ENCODE measurements at places on chromosomes 16 and 17.

GRCh38 chr17:2903193-2903974 lies 107.1 kb downstream of the RAP1GAP2 start:
- no peak for DNase-seq

GRCh38 chr17:39169101-39169500 lies 3.1 kb upstream of the ARL5C start:
- DNase-seq: no peak

DNA sequence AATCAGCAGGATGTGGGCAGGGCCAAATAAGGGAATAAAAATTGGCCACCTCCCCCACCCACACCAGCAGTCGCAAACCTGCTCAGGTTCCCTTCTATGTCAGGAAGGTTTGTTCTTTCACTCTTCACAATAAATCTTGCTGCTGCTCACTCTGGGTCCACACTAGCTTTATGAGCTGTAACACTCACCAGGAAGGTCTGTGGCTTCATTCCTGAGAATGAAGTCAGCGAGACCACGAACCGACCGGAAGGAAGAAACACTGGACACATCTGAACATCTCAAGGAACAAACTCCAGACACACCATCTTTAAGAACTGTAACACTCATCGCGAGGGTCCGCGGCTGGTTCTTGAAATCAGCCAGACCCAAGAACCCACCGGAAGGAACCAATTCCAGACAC lies 115.5 kb upstream of the TBX2 start:
- DNase-seq: no peak

DNA sequence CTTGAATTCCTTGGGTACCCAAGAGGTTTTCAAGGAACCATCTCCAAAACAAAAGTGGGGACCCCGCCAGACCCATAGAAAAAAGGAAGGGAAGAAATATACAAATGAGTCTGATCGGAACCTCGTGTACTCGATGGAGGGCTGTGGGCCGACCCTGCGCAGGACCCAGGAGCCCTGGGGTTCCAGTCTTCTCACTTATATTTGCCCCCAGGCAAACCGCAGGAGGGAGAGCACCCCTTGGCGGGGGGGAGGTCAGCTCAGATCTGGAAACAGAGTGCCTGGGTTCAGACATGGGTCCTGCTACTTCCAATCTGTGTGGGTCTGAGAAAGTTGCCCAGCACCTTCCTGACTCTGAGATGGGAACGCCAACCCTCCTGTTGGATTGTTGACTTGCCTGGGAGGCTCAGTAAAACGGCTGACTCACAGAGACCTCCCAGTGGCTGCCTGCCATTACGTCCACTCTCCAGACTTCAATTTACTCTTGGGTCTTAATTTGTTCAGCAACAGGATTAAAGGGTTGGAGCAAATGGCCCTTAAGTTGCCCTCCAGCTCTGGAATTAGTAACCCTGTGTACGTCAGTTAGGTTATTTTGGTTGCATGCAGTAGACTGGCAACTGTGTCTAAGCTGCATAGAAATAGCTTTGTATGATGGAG lies 24.9 kb upstream of the CACNG4 start:
- no peak for DNase-seq

- no peak for DNase-seq
Measured at GRCh38 chr16:54243202-54243601, 43.4 kb downstream of the IRX3 start.

- no peak for DNase-seq
Measured at GRCh38 chr16:84656649-84657048, 8.3 kb downstream of the KLHL36 start.

DNA sequence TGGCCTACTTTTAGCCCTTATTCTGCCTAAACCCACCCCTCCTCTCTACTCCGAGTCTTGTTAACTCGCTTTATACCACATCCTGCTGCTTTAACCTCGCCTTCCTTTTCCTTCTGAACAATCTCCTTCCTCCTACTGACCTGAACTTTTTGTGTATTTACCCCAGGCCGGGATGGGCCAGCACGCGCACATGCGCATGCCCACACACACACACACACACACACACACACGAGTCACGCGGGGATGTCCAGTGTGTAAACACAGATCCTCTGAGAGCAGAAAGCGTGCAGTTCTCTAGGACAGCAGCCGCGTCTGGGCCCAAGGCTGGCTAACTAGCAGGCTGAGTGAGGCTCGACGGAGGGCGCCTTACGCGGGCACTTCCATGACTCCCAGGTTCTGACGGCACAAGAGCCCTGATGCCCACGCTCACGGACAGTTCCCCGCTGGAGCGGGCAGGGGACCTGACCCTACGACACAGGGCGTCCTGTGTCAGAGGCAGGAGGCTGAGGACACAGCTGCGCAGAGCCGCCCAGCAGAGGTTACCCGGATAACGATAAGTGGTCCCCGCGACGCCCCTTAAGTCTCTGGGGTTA lies 610 bp downstream of the PIK3R5 start:
- no peak for DNase-seq

GRCh38 chr17:31148205-31148604 lies 53.4 kb downstream of the NF1 start:
- DNase-seq: no peak

All from left lung (tissue), 14 donors.